ENCODE measurements at places on chromosomes 2 and 18.

GRCh38 chr18:21004726-21005125 is 106.9 kb downstream of the ROCK1 start:
- no peak for DNase-seq

- DNase-seq = no peak
These were observed 658.9 kb upstream of the NXPH2 start for GRCh38 chr2:139439100-139439499.

DNA sequence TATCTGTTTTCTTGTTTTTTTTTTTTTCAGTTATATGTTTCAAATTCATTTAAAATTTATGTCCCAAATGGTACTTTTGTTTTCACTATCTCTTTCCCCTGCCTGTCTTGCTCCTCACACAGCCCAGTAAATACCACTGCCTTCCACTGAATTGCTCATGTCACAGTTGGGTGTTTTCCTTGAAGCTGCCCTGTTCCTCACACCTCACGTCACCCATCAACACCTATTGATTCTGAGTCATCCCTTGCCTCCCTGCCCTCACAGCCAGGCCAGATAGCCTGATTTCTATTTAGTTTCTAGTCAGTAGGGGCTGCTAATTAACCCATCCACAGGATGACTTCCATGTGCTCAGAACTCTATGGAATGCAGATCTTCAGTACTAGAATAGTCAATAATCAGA is 25.3 kb downstream of the FSHR start:
- DNase-seq = no peak

- no peak for DNase-seq
These were observed 180.5 kb downstream of the ZFP36L2 start for GRCh38 chr2:43045866-43046265.

DNA sequence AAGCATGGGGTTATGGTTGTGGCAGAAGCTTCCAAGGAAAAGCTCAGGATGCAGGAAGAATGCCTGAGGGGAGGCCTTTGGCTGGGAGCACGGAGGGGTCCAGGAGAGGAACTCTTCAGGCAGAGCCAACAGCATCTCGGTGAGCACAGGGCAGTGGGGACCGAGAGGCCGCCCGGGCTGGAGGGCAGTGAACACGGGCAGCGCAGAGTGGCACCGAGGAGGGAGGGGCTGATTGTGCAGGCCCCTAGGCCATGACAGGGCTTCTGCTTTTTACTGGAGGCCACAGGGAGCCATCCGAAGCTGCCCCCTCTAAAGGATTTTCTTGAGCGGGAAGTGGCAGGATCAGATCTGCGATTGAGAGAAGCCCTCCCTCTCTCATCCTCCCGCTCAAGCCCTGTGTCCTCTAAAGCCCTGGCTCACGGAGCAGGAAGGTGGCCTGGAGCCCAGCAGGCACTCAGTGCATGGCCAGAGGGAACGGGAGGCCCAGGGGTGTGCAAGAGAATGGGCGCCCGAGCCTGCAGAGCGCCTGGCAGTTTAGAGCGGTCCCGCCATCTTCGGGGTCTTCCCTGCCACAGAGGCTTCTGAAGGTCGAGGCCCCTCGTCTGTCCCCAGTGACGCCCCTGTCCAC is 110.0 kb upstream of the STON1 start:
- no peak for DNase-seq

GRCh38 chr2:197086500-197086899 is 160.0 kb upstream of the PGAP1 start:
- no peak for DNase-seq

DNA sequence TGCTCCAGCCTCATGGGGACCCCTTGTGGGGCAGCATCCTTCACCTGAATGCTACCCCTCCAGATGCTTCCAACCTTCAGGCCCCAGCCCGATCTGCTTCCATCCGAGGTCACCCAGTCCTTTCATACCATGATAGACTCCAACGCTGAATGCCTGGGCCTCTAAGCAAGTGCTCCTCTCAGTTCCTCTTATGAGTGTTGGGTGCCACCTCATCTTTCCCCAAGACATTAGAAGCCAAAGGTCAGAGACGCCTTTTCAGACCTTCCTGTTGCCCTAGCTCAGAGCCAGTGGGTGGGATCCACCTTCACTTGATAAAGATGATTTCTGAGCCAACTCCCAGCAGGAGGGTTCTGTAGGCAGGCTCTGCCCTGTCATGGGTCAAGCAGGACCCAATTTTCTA is 174.5 kb upstream of the MGAT5 start:
- DNase-seq = no peak

DNA sequence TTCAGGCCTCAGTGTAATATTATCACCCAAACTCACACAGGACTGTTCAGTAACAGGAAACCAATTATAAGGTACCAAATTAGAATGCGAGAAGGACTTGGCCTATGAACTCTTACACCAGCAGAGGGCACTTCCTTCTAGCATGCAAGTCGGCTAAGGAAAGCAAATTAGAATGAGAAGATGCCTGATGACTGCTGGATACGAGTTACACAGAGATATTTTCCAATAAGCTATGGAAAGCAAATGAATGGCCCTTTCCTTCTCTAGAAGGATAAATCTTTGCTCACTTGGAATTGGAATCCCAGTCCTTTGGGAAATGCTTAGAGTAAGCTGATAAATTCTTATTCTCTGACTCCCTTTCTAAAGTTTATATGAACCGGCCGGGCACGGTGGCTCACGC is 109.8 kb downstream of the AP1S3 start:
- peak; percentile 11 for DNase-seq

DNA sequence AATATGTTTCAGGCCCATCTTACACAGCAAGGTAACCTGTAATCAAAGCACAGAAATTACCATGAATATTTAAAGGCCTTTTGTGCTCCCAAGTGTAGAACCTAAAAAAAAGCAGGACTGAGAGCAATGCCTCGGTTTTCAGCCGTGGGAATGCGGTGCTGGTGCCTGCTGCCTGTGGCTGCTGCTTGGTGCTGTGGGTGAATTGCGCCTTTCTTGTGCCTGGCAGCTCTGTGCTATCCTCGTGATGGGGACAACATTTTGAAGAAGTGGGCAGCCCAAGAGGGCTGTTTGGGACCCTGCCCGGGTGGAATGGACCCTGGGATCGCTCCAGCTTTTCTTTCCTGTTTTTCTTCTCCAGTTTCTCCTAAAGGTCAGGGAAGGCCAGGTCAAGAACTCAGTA is 91.2 kb downstream of the ASAP2 start:
- DNase-seq = no peak

DNA sequence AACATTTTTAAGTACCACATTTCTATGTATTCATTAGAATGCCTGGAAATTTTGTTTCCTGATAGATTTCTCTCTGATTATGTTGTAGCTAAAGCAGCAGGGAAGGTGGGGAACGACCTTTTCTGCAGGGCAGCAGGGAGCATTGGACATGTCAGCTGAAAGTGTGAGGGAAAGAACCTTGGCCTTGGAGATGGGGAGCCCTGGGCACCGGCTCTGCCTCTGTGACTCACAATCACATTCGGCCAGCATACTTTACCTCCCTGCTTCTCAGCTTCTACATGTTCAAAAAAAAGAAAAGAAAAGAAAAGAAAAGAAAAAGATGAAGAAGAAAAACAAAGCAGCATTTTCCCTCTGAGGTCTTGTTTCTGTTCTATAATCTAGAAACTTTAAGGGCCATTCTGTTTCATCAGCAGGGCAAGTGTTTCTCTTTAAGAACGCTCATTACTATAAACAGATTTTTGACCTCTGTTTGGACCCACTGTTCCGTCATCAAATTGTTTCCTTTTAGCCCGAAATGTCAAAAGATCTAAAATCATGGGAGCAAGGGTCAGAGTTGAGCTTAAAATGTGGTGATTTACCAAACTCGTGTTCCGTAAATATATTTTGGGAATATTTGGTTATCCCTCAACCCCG is 27.9 kb downstream of the SETBP1 start:
- no peak for DNase-seq

DNA sequence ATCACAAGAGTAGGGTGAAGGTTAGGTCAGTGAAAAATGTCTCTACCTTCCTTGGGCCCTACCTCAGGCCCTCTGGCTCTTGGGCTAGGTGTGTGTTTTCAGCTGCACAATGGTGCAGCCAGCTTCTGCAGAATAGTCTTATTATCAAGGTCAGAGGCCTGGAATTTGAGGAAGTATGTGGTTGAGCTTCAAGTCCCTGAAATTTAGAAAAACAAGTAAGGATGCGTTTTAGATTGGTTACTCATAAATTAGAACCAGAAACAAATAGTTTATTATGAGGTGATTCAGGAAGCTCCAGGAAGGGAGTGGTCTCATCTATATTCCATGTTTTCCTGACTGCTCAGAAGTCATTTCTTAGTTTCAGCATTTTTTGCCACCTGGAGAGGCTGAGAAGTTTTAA is 204.2 kb upstream of the CELF4 start:
- DNase-seq = no peak

- DNase-seq = peak; percentile 19
These were observed 49.0 kb downstream of the PLEKHB2 start for GRCh38 chr2:131154071-131154531.

GRCh38 chr18:40553029-40553428 is 1402.0 kb upstream of the PIK3C3 start:
- no peak for DNase-seq

- no peak for DNase-seq
These were observed 297.8 kb downstream of the SP3 start for GRCh38 chr2:173667415-173667814.

- no peak for DNase-seq
These were observed 41.5 kb downstream of the PRELID3A start for GRCh38 chr18:12449051-12449785.

- no peak for DNase-seq
These were observed 18.1 kb upstream of the CYP26B1 start for GRCh38 chr2:72165792-72166191.
